PC-3 (cell line): ENCODE measurements at places on chromosomes 7 and 10. TPM values are rescaled to one million over a fixed set of nuclear protein-coding genes. Genes with fewer than 3 reads are reported as not detected.
A peak's percentile ranks its signal among the peaks of the same experiment; 100 is the strongest.

- no peak for DNase-seq
- H3K36me3 ChIP-seq, result no peaks in the 10 kb centered on the region
- H3K27me3 ChIP-seq, result no peaks in the 10 kb centered on the region
- no peak overlapping the region for H3K4me3 ChIP-seq
- peaks cover 7% of the 10 kb centered on the region for H3K4me1 ChIP-seq
- peak overlapping the region; percentile 58 for H3K27ac ChIP-seq
Observed at GRCh38 chr7:117097860-117098259, 144.6 kb downstream of the ST7 start.

The NKX6-2 gene
- not detected in 2 replicates for total RNA-seq

DNA sequence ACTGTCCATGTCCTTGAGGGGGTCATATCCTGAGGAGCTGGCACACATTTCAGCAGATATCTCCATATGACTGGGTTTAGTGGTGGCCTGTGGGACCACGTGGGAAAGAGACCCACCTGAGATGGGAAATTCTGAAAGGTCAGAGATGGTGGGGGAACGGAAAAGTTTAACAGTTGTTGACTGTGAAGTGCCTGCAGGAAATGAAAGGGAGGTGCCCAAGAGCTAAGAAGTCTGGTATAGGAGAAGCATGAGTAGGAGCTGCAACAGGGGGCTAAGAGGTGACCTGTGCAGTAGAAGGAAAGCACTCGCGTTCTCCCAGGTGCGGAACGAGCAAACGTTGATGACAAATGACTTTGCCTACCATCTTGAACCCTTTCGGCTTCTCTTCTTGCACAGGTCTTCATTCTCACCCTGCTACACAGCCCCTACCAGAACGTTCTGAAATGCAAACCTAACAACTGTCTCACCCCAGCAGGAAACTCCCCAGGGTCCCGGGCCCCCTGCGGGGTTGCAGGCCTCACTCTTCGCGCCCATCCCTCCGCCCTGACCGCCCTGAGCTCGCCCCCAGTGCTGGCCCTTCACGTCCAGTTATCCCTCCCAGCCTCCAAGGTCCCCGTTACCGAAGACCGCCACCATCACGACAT lies 9.8 kb upstream of the FXYD4 start:
- no peak overlapping the region for H3K27ac ChIP-seq
- H3K4me3 ChIP-seq, result peak overlapping the region; percentile 15; the same call in 1 of the 2 replicates

DNA sequence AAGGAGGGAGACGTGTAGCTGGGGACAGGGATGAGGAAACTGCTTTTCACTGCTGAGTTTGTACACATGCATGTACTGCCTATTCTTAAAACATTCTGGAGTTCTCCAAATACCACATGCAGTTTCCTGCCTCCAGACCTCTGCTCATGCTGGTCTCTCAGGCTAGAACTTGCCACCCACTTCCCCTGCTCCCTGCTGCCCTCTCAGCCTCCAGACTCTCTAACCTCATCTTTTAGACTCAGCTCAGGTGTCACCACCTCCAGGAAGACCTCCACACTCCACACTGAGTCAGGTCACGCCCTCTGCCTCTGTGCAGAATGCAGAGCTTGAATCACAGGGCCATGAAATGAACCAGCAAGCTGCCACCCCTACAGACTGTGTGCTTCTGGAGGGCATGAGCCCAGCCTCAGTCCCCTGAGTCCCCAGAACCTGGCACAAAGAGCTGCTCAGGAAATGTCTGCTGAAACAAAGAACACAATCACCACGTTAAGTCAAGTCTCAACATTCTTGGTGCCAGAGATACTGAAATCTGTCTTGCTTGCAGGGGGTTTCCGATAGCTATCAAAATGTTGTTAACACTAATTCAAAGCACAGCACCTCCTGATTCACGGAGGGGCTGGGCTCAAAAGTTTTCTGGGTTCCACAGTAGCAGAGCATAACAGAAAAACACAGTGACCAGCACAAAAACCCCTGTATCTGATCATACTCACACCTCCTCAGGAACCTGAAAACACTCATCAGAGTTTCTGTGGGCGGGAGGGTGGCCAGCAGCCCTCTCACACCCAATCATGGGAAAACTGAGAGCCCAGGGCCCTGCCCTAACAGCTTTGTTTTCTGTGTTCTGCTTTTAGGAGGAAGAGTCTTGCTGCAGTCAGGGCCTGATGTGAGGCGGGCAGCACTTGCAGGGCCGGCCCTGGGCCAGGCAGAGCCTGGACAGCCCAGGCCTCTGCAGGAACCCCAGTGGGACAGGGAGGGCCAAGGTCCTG lies 21.1 kb downstream of the FAM53B start:
- no peak for DNase-seq
- H3K4me1 ChIP-seq, result peaks cover 14% of the 10 kb centered on the region
- H3K36me3 ChIP-seq, result no peaks in the 10 kb centered on the region
- no peak overlapping the region for H3K4me3 ChIP-seq
- H3K27me3 ChIP-seq, result no peaks in the 10 kb centered on the region
- H3K27ac ChIP-seq, result no peak overlapping the region

The LRRC61 gene
- total RNA-seq, result 15.1 and 16.4 TPM in 2 replicates

The PLXDC2 gene
- total RNA-seq, result 0.06 TPM in 1 of 2 replicates, not detected in the other

DNA sequence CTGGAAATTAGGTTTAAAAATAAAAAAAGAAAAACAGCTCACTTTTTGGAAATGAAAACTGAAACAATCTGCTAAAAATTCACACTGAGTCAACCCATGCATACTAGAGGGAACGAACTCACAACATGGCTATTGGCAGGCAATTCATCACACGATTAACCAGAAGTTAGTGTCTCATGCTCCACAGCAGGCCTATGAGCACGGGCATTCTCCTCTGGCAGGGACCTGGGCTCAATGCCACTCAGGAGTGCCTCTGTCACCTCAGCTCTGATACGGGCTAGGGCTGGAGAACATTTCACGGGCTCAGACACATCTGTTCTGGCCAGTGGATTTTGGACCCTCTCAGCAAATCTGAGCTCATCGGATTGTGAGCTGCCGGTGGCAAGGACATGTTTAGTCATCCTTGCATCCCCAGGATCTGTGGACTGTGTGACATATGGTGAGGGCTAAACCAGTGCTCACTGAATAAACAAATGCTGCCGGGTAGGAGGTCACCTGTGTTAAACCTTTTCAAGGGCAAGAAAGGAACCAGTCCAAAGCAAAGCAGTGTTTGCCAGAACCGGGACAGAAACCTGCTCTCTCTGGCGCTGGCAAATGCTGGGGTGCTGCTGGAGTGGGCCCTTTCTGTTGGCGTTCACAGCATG lies 40.1 kb downstream of the POLR3A start:
- H3K4me1 ChIP-seq, result peaks cover 22% of the 10 kb centered on the region
- no peak overlapping the region for H3K27ac ChIP-seq
- DNase-seq, result peak; percentile 86
- no peak overlapping the region for H3K4me3 ChIP-seq

DNA sequence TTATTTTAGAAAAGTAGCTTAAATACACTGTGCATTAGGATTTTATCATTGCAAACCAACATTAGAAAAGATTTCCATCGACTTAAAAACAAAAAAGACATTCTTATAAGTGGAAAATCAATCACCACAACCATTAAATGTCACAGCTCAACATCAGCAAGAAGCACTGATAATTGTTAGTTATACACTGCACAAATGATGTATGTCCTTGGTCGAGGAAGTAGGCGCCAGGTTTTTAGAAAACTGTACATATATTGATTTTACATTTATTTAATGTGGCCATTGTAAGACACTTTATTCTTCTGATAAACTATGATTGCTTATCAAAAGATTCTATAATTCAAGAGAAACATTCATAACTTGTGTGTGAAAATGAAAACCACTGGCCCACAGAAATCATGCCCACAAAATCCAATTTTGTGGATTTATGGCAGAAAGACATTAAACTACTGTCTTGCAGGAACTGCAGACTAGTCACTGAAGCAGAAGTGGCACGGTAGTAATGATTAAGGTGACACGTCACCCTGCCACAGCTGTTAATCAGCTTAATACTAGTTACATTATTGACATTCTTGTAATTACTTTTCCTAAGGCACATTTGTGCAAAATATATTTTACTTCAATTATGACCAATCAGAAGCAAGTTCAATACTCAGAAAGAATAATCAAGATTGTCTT lies 79.4 kb downstream of the VPS41 start:
- H3K4me3 ChIP-seq, result no peak overlapping the region
- H3K4me1 ChIP-seq, result no peaks in the 10 kb centered on the region
- H3K36me3 ChIP-seq, result no peaks in the 10 kb centered on the region
- no peak for DNase-seq

DNA sequence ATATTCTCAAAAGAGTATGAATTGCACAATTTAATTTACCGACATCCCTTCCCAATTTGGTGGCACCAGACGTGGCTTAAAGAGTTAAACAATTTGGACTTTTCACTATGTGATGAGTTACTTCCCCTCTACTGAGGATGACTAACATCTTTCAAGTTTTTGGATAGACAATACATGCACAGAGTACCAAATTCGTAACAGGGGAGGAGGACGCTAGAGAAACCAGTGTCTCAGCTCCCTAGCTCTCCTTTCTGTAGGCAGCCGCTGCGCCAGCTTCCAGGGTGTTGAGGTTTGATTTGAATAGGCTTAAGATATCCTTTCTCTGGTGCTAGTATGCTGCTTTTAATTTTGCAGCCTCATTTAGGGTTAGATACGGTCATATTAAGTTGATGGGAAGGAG lies 69.2 kb downstream of the GNA12 start:
- H3K27me3 ChIP-seq, result no peaks in the 10 kb centered on the region
- peak overlapping the region; percentile 49 for H3K27ac ChIP-seq
- peaks cover 46% of the 10 kb centered on the region for H3K4me1 ChIP-seq

The DDC gene
- total RNA-seq, result not detected in 2 replicates

The AS3MT gene
- total RNA-seq, result 1.7 and 3.5 TPM in 2 replicates

GRCh38 chr7:113816639-113817038 lies 102.2 kb downstream of the PPP1R3A start:
- H3K4me3 ChIP-seq, result no peak overlapping the region
- H3K27ac ChIP-seq, result no peak overlapping the region
- no peaks in the 10 kb centered on the region for H3K4me1 ChIP-seq
- H3K27me3 ChIP-seq, result no peaks in the 10 kb centered on the region
- no peaks in the 10 kb centered on the region for H3K36me3 ChIP-seq
- no peak for DNase-seq

DNA sequence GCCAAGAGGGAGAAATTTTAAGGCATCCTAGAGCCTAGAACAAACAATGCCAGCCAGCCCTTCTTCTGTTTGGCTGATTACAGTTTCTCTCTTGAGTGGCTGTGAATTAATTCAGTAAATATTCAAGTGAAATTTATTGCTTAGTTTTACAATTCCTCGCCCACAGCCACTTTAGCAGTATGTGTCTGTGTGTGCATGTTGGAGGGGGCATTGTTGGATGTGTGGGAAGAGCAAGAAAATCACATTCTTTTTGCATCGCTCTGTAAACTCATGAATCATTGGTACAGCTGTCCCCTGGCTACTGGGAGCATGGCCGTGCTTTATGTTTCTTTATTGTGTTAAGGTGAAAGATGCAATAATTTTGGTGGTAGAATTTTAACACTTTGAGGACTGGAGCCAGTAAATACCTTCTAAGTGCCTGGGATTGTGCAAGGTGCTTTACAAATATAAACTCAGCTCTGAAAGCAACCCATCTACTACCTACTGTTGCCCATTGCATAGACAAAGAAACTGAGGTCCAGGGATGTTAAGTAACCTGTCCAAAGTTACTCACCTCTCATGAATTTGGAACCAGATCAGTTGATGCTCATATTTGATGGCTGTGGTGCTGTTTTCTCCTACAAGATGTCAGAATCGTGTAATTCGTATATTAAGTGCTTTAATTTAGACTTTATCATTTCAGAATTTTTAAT lies 89.9 kb upstream of the BTBD16 start:
- H3K4me3 ChIP-seq, result no peak overlapping the region
- peak overlapping the region; percentile 91 for H3K27ac ChIP-seq
- peaks cover 30% of the 10 kb centered on the region for H3K4me1 ChIP-seq
- H3K27me3 ChIP-seq, result no peaks in the 10 kb centered on the region

GRCh38 chr7:95144256-95144655 lies 180.1 kb downstream of the PON1 start:
- no peaks in the 10 kb centered on the region for H3K27me3 ChIP-seq
- no peak for DNase-seq
- no peak overlapping the region for H3K4me3 ChIP-seq
- no peak overlapping the region for H3K27ac ChIP-seq

The PLAU gene
- total RNA-seq, result 1,570 and 1,582 TPM in 2 replicates

DNA sequence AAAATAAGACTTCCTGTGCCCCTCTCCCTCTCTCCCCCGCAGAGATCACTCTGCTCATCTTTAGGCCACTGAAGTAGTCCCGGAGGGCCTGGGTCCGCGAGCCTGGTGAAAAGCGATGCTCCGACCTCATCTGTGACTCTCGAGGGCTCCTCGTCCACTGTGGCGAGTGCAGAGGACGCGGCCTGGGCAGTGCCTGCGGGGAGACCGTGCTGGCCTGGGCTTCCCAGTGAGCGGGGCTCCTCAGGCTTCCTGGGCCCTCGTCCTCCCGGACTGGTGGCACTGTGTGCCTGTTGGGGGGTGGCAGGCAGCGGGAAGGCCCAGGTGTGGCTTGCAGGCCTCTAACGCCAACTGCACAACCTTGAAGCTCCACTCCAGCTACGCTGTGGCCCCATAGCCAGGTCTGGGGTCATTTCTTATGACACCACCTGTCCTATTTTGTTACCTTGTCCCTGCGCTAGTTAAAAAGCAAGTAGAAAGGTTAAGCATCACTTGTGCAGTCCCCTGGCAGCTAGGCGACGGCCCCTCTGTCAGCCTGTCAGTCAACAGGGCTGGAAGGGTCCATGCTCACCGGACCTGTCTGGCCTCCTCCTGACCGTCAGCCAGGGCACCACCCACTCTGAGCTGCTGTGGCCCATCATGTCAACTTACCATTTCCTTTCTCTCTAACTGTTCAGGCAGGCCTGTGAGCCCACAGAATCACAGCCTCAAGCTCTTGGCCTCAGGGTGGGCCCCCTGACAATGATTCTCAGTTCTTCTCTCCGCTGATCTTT lies 20.5 kb downstream of the MNX1 start:
- no peak overlapping the region for H3K4me3 ChIP-seq
- no peaks in the 10 kb centered on the region for H3K36me3 ChIP-seq
- H3K4me1 ChIP-seq, result no peaks in the 10 kb centered on the region
- no peak overlapping the region for H3K27ac ChIP-seq
- H3K27me3 ChIP-seq, result no peaks in the 10 kb centered on the region

DNA sequence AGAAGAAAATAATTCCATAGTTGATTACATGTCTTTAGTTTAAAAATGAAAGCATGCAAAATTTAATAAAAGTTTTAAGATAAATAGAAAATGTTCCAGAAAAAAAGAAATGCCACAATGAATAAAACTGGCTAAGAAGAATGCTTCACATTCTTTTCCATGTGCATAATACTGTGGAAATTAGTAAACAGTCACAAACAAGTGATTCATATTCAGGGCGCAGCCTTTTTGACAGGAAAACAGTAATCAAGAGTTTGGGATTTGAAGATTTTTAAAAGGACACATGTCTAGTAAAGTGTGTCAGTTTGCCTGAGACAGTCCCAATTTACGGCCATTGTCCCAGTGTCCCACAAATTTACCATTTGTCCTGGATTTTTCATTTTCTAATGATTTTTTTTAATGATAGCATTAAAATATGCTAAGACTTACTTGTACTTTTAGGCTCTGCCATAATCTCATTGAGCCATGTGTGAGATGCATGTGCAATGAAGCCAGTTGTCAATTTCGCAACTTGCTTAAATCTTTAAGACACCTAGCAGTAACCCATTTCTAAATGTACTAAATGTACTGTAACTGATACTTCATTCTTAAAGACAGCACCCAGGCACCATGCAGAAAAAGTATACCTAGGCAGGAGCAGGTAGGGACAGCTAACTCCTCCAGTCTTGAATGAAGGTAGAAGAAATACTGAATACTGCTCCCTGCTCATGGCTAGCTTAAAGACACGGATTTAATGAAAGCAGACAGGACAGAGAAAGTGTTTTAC lies 46.9 kb downstream of the ZNF438 start:
- peak overlapping the region; percentile 82 for H3K27ac ChIP-seq
- H3K36me3 ChIP-seq, result no peaks in the 10 kb centered on the region
- H3K27me3 ChIP-seq, result no peaks in the 10 kb centered on the region
- peaks cover 34% of the 10 kb centered on the region for H3K4me1 ChIP-seq

The TFPI2 gene
- 53.1 and 62.6 TPM in 2 replicates for total RNA-seq

The LAMB4 gene
- 0.04 TPM in 1 of 2 replicates, not detected in the other for total RNA-seq
